ENCODE measurements at places on chromosomes 12 and 14.

DNA sequence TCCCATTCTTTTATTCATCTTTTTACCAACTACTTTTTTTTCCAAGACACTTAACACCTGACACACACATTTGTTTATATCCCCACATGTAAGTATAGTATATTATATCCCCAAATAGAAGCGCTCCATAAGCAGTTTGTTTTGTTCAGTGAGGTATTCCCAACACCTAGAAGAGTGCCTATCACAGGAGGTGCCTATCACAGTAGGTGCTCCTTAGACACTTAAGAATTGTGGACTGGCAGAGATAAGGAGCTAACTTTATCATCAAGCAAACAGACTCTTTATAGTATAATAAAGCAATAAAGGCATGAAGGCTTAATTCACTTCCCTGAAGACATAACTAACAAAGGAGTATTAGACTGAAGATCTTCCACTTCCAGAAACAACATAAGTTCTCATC, 29.1 kb downstream of the OSBPL8 start:
- no peak for DNase-seq

DNA sequence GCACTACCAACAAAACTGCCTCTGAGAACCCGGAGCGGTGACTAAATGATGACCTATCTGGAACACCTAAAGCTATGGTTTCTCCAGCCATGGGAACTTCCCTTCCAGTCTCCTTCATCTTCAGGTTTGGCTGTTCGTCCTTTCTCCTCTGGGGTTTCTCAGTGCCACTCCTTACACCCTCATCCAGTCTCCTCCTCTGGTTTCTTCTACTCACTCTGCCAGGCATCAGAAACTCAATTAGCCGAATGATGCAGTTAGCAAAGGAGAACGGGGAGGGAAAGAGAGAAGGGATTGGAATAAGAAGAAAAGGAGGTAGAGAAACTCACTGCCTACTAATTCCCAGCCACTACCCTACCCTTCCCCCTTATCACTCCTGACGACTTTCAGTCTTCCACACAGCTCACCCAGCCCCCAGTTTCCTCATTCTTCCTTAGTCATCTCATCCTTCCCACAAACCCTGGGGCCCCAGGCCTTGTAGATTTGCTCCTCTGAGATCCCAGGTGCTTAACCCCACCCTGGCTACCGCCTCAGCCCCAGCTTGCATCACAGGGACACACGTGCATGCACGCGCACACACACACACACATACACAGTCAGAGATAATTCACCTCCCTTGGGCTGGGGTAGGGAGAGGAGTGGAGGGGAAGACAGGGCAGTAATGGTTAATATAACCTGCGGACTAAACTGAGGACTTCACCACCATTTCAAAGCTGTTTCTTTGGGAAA, 13.0 kb downstream of the FGD6 start:
- DNase-seq: peak; percentile 56

DNA sequence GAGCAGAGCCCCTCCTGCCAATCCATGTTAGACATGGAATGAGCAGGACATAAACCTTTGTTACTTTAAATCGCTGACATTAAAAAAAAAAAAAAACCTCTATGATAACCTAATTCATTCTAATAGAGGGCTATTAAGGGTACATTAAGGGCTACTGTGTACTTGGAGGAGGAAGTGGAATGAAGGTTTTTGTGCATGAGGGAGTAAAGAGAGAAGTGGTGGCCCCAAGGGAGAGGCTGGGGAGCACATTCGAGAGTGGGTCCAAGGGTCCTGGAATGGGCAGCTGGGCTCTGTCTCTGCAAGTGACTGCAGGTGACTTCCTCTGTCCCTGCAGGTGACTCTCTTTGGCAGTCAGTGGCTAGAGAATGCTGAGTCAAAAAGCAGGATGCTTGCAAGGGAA, 32.1 kb upstream of the PTGDR start:
- DNase-seq: no peak

- no peak for DNase-seq
Measured at GRCh38 chr12:99267038-99267437, 380.5 kb upstream of the GARIN6 start.

GRCh38 chr12:103819312-103819711, 21.7 kb downstream of the NT5DC3 start:
- DNase-seq: no peak

DNA sequence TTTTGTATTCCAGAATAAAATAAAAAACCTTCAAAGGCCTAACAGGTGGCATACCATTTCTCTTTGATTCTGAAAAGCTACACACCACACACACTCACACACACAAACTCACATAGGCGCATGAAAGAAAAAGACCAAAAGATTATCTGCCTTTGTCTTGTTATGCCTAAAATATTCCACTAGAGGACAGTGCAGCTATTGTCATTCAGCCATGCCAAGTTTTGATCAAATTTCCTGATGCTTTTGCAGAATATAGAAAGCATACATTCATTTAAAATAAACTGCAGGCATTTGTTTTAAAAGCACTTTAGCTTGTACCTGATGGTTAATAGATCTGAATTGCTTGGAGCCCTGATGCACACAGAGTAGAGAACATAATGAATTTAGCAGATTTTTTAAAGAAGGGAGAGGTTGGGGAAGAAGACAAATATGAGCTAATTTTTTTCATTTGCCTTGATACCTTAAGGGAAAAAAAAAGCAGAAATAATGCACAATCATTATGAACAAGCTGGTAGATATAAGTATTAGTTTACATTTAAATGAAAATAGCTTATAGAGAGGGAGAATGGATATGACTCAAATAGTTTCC, 1766.9 kb upstream of the SEL1L start:
- no peak for DNase-seq

DNA sequence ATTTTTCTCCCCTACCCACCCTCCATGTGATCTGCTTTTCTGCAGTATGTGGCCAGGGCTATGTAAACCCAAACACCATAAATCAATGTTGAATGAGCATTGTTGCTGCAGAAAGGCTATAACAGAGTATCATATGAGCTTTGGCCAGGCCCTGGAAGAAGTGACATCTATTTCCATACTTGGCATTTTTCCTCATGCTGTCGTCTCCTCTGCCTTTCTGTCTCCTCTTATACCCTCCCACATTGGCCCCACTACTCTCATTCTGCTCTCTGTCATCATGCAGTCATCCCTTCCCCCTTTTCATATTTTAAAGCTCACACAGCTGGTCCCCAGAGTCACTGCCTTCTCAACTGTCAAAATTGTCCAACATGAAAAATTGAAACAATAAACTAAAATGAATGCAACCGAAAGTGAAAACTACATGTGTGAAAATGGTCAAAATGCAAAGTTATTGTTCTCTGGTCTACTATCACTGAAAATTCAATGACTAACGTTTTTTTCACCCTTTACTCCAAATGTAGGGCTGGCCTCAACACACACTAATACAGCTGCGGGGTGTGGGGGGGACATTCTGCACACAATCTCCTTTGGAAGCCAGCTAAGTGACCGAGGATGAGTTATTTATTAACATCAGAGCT, 290.7 kb upstream of the TMPO start:
- DNase-seq: no peak

- no peak for DNase-seq
Measured at GRCh38 chr14:76696791-76697190, 64.5 kb upstream of the VASH1 start.

GRCh38 chr12:304805-305204, 42.2 kb upstream of the SLC6A13 start:
- DNase-seq: no peak

DNA sequence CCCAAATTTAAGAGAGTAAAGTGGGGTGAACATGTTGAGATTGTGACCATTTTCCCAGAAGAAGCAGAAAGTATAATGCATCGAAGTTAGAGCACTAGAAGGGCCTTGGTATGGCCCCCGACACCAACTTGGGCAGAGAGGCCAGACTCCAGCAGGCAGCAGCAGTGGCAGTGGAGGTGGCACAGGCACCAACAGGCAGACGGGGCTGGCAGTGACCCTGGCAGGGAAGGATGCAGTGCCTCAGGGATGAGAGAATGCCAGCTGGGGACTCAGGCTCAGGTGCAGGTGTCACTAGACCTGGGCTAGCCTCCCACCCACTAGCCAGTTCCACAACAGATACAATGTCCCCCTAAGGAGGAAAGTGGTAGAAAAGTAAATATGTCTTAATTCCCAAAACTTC, 27.7 kb upstream of the AMIGO2 start:
- no peak for DNase-seq

- DNase-seq: no peak
Measured at GRCh38 chr14:104939666-104940410, 15.2 kb downstream of the PLD4 start.

GRCh38 chr12:80406253-80406652, 37.8 kb upstream of the PTPRQ start:
- no peak for DNase-seq

DNA sequence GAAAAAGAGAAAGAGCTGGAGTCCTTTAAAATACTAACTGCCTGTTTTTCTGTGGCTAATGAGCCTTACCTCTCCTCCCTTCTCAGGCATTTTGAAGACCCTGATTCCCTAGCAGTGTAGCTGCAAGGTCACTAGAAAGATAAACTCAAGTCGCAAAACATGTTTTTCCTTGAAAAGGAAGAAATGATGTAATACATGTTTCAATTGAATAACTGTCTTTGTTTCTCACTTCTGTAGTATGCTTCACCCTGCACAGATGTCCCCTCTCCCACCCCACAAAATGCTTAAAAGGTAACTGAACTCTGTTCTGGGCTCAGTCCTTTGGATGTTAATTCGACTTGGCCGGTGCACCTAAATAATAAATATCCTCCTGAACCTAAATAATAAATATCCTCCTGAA, 1350.3 kb downstream of the TMEM121 start:
- no peak for DNase-seq

DNA sequence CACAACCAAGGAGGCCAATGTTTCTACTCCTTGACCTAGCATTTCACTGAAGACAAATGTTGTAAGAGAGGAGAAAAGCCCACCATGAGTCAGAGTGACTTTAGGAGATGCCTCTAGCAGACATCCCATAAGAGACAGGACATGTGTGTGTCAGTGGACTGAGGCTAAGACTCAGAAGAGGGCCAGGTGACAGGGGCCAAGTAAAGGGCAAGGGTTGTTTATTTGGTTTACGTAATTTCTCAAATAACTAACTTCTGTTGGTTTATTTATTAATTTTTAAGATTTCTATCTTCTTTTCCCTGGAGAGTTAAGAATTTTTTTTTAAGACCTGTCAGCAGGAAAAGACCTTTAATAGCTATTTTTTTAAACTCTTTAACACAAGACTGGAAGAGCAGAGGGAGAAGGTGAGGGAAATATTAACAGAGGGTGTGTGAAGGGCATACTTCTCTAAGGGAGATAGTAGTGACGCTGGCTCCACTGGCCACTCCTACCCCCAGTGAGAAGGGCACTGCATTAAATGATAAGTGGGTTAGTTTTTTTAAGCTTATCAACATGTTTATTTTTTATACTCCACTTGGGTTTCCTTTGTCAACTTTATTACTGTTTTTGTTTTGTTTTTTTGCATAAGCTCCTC, 3.4 kb downstream of the PNP start:
- no peak for DNase-seq

All from H54 (cell line).